ENCODE measurements at places on chromosomes 1 and 21.

GRCh38 chr21:14942801-14943490, 121.9 kb downstream of the NRIP1 start:
- no peak for DNase-seq

DNA sequence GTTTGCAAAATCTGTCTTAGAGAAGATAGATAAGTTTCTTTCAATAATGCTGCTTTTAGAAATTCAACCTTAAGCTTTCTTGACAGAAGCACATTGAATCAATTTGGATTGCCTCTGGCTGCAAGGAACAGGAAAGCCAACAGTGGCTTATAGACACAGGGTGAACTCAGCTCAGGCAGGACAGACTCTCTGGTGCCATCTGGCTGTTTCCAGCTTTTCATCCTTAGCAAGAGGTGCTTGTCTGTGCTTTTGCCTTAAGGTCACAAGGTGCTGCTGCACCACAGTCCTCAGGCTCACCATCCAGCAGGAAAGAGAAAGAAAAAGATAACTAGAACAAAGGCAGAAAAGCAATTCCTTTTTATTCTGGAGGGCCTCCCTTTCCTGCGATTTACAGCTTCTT, 93.7 kb upstream of the ETS2 start:
- DNase-seq: no peak

GRCh38 chr1:232650418-232650817, 20.5 kb upstream of the SIPA1L2 start:
- no peak for DNase-seq

GRCh38 chr21:29074783-29075182, 1.3 kb upstream of the CCT8 start:
- no peak for DNase-seq

- DNase-seq: no peak
These were observed 35.4 kb downstream of the ENAH start for GRCh38 chr1:225617479-225617878.

DNA sequence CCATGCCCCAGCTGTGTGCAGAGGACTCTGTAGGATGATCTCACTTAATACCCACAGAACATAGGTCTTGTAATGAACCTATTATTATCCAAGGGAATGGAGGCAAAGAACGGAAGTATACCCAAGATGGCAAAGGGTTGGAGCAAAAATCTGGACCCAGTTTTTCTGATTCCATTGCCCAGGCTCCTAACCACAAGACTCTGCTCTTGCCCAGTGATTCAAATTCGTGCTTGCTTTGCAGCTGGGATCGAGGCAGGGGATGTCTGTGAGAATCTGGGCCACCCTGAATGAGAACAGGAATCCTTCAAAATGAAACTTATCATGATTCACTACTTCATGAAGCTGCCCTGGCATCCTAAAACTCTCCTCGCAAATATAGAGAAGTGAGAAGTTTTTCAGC, 97.5 kb upstream of the KCNJ6 start:
- no peak for DNase-seq

DNA sequence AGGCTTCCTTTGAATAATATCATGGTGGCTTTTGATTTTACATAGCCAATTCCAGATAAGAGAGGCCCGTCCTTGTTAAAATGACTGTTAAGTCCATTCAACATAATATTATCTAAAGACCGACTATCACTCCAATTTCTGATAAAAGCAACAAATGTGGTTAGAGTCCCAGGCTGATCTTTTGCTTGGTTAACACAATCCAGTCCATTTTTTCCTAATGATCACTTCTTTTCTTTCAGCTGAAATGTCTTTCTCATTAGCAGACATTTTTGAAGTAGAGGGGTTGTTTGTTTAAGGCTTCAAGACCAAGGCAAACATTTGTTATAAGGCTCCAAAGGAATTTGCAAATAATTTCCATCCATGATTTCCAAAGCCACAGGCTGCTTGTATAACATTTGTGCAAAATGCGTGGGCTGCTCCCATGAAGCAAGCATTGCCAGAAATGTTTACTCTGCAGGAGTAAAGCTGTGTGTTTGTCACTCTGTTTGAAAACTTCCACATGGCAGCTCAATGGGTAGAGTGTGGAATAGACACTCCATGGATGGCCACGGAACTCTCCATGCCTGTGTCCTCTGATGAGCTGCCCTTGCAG, 111.5 kb downstream of the PSMG1 start:
- no peak for DNase-seq

- no peak for DNase-seq
These were observed 20.8 kb downstream of the SSR2 start for GRCh38 chr1:155999964-156000363.

DNA sequence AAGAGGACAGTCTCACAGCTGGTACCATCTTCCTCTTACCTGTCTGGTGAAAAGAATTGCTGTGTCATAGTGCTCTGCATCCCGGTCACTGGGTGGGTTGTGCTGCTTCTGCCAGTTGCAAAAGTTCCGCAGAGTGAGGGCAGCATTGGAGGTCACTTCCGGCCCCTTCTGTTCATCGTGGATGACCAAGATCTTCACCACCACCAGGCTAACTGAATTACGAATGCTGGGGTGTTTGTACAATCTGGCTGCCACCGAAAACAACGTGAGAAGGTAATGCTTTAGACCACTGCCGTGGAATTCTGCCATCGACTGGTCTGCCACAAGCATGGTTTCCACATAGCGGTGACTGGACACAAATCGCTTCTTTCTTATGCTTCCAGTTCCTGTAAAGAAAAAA, 2.9 kb downstream of the ADAMTS1 start:
- no peak for DNase-seq

DNA sequence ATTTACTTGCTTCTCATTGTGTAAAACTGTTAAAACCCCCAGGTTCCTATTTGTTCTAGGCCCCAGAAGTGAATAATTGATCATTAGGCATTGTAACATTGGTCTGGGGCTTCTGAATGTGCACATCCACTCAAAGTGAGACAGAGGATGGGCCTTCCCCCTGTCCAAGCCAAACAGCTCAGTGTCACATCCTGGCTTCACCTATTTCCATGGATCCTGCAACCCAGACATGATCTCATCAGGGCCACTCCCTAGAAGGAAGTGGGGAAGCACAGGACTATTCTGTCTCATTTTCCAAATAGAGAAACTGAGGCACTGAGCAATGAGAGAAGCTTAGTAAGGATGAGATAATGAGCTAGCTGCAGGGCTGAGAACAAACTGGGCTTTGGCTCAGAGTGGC, 47.4 kb upstream of the TSPAN2 start:
- no peak for DNase-seq

DNA sequence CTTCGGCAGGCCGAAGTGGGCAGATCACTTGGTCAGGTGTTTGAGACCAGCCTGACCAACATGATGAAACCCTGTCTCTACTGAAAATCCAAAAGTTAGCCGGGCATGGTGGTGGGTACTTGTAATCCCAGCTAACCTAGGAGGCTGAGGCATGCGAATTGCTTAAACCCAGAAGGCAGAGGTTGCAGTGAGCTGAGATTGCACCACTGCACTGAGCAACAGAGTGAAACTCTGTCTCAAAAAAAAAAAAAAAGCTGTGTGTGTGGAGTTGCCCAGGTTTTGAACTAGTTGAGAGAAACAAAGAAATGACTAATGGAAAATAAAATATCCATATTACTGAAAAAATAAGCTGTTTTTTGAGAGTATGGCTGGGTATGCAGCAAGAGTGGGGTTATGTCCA, 100.2 kb downstream of the GTF2B start:
- no peak for DNase-seq

DNA sequence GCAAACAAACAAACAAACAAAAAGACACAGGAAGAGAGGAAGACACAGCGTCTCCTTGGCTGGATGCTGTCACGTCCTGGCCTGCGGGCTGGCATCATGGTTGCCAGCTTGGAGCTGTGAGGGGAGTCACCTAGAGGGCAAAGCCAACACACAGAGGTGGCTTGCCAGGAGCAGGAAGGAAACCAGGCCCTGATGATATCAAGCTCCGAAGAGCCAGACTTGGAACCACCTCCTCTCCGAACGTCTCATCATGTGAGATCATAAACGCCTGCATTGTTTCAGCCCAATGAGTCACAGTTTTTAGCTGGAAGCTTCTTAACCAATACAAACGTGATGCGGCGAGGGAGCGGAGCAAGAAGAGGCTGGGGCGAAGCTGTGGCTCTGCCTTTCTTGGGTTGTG, 8.7 kb downstream of the PLA2G2D start:
- DNase-seq: no peak

DNA sequence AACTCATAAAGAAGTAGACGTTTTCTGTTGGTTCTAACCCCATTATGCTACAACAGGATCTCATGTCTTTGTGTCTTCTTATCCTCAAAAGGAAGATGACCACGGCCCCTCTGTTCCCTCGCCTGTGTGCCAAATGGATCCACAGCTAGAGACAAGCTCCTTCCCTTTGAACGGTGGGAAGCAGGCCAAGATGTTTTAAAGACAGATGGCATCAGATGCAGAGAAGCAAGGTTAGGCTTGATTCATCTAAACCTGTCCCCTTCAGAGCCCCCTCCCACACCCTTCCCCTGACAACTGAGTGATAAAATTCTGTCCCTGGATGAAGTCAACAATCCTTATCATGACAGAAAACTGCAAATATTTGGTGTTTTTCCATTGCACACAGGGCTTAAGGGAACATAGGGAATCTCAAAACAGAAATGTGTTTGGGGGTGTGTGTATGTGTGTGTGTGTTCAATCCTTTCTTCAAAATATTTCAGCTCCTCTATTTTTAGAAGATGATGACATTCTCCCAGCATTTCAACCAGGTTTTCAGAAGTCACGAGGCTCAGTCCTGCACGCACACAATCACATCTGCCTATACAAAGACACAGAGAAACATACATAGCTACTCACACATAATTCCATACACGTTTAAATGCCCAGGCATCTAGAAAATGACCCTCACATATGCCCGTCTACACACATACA, 27.8 kb upstream of the FMOD start:
- no peak for DNase-seq

DNA sequence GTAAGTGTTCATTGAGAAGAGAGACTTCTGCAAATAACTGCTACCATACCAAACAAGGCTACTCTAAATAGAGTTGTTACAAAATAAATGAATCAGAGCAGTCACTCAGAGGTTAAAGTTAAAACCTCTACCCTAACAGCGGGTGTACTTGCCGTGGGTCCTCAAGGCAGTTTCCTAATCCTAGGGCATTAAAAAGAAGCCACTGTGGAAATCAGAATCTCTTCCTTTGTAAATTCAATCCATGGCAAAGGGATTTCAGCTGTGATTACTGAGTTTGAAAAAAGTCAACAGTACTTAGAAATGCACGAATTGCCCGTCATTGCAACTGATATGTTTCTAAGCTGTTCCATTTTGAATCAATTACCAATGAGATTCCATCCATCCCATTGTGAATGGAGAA, 13.5 kb downstream of the TBX15 start:
- no peak for DNase-seq

DNA sequence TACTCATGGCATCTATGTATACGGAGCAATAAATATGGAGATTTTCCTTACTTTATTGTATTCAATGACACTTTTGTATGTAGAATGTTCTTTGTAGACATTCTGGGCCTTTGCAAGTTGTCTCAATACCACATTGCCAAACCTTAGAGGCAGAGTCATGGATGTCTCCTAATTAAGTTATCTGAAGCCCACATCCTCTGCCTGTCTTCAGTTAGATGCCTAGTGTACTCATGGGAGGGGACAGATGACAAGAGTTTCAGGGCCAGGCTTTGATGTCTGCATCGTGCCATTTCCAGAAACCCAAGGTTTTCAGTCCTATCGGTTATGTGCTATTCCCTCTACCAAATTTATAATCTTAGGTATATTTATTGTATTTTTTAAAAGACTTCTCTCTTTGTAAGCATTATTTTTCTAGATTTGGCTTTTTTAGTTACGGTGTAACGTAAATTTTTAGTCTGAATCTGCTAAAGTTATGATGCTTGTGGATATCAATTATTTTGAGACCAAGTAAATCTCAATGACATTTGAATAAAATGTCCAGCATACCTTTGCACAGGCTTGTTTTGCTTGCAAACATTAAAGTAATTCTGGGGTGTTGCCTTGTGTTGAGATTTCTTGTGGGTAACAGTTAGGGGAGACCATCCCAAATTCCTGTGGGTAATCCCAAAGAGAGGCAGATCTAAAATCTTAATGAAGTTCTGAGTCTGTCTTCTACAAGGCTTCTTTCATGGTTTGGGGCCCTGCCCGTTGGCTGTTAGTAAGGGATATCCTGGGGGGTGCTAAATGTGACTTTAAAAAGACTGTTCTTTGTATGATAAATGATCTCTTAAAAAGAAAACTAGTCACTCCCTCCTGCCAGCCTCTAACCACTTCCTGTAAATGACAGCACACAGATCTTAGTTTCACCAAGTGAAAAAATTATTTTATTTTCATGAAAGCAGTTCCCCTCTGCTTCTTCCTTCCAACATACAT, 8.0 kb upstream of the MACF1 start:
- no peak for DNase-seq

DNA sequence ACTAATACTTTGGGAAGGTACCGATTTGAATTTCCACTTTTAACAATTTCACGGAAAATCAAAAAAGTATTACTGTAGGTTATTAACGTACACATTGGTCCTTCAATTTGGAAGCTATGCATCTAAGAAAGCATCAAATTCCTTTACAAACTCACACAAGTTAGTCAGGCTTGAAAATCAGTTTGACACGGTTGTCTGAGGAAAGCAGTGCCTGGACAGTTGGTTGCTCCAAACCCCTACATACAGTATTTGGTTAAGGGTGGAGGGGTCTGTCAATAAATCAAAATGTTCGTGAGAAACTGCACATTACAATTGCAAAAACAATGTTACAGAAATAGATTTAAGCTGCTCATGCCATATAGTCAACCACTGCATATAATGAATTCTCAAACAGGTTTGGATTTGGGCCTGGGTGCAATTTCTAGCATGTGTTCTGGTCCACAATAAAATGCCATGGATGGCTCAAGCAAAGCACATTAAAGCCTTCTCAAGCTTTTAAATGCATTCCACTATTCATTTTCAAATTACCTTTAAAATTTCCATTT, 19.9 kb upstream of the RBM34 start:
- no peak for DNase-seq

DNA sequence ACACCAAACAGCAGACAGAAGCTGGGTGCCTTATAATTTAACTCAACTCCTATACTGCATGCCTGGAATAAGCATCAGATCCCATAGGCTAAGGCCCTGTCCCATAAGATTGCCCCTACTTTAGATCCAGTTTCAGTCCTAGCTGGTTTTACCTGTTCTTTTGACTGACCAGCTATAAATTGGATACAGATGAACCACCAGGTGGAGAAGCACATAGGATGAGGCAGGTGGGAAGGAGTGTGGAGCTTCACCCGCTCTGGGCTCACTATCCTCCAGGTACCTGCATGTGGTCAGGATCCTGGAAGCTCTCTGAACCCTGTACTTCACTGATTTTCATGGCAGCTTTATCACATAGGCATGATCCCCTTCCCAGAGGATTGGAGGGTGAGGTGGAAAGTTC, 51.3 kb downstream of the MAST2 start:
- DNase-seq: no peak

- DNase-seq: peak; percentile 73
These were observed at the start of gene PROX1 for GRCh38 chr1:213987927-213988506. PROX1 (plus strand) TSS chr1:213987973; CDS start chr1:213996536, 8,563 bp downstream.

DNA sequence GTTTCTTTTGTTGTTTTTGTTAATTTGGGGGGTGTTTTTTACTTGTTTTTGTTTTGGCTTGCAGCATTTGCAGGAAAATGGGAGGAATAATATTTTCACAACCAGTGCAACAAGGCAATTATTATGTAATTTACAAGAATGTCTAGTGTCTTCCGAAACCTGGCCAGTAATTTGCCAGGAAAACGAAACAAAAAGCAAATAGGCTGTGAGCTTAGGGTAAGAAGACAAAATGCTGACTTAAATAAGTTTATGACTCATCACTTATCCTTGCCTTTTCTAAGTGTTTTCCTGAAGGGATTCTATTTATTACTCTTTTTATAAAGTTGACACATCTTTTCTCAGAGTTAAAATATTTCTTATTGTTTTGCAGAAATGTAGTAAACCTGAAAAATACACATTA, 49.8 kb downstream of the KCNT2 start:
- DNase-seq: no peak
